ENCODE measurements at places on chromosomes 7 and 10. TPM values are rescaled to one million over a fixed set of nuclear protein-coding genes. Genes with fewer than 3 reads are reported as not detected.

The MSMB gene
- total RNA-seq, result not detected

The MAD1L1 gene
- total RNA-seq, result 56.2 TPM

The PRF1 gene
- 103 TPM for total RNA-seq

The ADGRA1 gene
- total RNA-seq, result not detected

The PRR15 gene
- total RNA-seq, result not detected

The GNGT1 gene
- not detected for total RNA-seq

The GRID2IP gene
- total RNA-seq, result 0.12 TPM

The NEUROG3 gene
- not detected for total RNA-seq

The BTBD16 gene
- not detected for total RNA-seq

The SCRN1 gene
- total RNA-seq, result 0.78 TPM

The LAMB4 gene
- not detected for total RNA-seq

The ACTL6B gene
- total RNA-seq, result not detected

The STEAP4 gene
- total RNA-seq, result 1.1 TPM

The SVOPL gene
- not detected for total RNA-seq

Measured in activated T-helper 1 cell treated with anti-CD3 and anti-CD28 coated beads, Interleukin-12 subunit alpha, Interleukin-12 subunit beta, Interleukin-2, Interleukin-4 antibody, amounts not matched to agents 30 ng/mL and 10 ng/mL and 1 ng/mL, durations not matched to agents 14 hours and 24 hours and 36 hours (primary cell).